Activated CD4-positive, alpha-beta T cell treated with anti-CD3 and anti-CD28 coated beads for 1 hour (primary cell): ENCODE measurements at places on chromosomes 3 and 15.

DNA sequence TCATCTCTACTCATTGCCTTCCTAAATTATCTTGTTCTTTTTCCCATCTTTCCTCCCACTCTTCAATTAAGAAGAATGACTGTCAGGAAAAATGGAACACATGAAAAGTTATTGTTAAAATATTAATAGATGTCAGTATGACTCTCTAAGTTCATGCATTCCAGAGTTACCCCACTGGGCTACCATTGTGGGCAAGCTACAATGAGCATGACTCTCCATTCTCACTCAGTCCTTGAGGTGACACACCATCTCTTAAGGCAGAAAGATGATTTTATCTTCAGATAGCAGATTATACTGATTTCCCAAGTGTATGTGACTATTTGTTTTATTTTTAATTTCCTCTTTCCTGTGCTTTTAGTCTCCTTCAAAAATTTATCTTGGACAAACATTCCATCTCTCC lies 144.3 kb downstream of the ALCAM start:
- no peak for DNase-seq

GRCh38 chr3:99868311-99868646 lies 50.6 kb downstream of the CMSS1 start:
- DNase-seq = no peak

GRCh38 chr3:157931517-157931916 lies 174.7 kb downstream of the SHOX2 start:
- DNase-seq = no peak

DNA sequence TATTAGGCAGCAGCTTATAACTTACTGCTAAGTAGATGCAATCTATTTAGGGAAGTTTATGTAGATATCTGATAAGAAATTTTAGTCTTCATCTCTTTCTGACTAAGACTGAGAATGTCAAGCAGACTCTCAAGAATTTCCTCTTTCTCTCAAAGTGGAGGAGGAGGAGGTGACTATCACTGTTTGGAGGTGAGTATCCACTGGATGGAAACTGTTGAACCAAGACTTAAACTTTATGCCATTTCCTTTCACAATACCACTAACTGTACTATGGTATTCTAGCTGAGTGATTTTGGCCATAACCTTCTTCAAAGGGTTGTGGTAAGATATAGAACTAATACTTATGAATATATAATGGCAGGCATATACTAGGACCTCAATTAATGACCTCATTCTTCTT lies 64.6 kb downstream of the TPRG1 start:
- no peak for DNase-seq

DNA sequence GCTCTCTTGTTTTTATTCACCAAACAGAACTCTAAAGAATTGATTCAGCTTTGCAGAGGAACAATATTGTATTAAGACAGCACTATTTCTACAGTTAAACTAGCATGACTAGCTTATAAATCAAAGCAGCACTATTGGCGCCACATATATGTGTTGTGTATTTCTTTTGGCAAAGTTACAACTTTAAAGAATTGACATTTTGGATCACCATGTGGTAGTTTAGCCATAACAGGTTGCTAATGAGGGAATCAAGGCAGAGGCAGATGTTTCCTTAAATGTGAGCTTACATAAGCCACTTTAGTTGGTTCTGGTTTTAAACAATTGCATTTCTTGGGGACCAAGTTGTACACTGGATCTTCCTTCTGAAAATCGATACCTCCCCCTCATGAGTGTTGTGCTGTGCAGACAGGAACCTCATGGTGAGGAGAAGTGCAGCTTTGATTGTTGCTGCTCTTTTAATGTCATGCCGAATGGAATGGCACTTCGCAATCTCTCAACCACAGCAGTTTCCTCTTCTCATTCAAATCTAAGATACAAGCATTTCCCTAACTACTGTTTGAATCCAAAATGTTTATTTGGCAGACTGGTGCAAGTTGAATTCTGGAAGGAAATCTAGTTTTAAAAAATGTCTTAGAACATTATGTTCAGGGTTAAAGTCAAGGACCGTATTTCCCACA lies 151.2 kb downstream of the MYRIP start:
- DNase-seq = no peak
